Inflammatory macrophage (primary cell): ENCODE measurements at places on chromosomes 5 and 9.

GRCh38 chr9:70374962-70375618, 39.4 kb downstream of the KLF9 start:
- no peak for DNase-seq

GRCh38 chr9:1421436-1421835, 371.3 kb downstream of the DMRT2 start:
- DNase-seq = no peak

- peak; percentile 32 for DNase-seq
These were observed 73.8 kb downstream of the AMBP start for GRCh38 chr9:114004221-114004716.

DNA sequence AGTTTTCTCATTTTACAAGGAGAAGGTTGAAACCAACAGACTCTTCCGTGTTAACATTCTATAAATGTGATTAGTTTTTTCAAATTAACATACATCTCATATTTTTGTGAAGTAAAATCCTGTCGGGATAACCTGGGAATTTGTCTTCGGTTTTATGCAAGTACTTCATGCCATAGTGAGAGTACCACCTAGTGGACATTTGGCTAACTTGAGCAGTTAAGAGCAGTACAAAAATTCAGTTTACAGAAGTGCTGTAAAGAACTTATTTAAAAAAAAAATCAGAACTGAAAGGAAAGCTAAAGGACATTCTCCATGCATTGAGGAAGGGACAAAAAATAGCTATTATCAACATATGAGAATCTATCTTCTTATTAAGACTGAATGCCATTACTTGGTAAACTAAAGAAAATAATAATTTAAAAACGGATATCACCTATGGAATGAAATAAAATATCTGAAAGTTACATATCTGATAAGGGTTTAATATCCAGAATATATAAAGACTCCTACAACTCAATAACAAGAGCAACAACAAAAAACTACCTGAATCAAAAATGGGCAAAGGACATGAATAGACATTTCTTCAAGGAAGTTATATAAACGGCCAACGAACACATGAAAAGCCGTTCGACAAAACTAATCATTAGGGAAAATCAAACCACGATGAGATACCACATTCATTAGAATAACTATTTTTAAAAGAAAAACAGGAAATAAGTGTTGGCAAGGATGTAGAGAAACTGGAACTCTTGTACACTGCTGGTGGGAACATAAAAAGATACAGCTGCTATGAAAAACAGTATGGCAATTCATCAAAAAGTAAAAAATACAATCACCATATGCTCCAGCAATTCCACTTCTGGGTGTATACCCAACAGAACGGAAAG, 117.0 kb upstream of the GNA14 start:
- DNase-seq = peak; percentile 43

GRCh38 chr5:148806520-148806931, 19.9 kb upstream of the ADRB2 start:
- DNase-seq = no peak

GRCh38 chr9:18585996-18586395, 112.0 kb downstream of the ADAMTSL1 start:
- DNase-seq = no peak

- no peak for DNase-seq
These were observed 19.6 kb upstream of the MAN2A1 start for GRCh38 chr5:109669991-109670706.

DNA sequence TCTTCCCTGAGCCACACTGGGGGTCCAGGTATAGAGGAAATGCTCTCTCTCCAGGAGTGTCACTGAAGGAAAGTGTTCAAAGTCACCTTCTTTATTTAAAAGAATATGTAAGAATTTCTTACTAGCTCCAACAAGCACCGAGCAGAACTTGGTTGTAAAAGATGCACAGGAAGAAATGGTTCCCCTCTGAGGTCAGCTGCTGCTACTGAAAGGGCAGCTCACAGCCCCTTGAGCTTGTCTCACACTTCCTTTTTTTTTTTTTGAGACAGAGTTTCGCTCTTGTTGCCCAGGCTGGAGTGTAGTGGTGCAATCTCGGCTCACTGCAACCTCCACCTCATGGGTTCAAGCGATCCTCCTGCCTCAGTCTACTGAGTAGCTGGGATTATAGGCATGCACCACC, 77.2 kb downstream of the PRRT1B start:
- DNase-seq = peak; percentile 77
